NCI-H1092 treated with DMSO at 0.1 percent for 48 hours (cell line): ENCODE measurements at places on chromosomes 3 and 15.

- no peak for DNase-seq
Measured at GRCh38 chr3:106431721-106432120, 562.9 kb upstream of the CBLB start.

DNA sequence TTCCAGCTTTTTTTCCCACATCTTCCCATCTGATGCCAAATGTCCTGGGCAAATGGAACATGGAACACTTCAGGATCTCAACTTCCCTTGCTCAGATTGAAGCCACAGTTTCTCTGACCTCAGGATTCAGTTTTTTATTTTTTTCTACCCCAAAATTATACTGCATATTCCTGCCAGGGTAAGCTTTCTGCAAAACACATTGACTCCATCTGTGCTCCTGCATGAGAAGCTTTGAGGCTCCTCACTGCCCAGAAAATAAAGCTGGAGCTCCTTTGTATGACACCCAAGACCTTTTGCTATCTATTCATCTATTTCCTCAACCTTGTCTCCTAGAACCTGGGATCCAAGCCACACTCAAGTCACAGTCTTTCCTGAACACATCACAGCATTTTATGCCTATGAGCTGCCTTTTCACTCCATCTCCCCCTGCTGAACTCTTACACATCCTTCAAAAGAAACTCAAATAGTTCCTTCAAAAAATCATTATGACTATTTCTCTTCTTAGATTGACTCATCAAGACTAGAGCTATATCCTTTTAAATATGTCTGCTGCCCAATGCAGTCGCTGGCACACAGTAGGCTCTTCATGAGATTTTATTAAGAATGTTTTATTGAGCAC, 57.4 kb upstream of the PSMD6 start:
- no peak for DNase-seq

- DNase-seq = no peak
Measured at GRCh38 chr3:128330214-128330842, 136.4 kb downstream of the DNAJB8 start.

DNA sequence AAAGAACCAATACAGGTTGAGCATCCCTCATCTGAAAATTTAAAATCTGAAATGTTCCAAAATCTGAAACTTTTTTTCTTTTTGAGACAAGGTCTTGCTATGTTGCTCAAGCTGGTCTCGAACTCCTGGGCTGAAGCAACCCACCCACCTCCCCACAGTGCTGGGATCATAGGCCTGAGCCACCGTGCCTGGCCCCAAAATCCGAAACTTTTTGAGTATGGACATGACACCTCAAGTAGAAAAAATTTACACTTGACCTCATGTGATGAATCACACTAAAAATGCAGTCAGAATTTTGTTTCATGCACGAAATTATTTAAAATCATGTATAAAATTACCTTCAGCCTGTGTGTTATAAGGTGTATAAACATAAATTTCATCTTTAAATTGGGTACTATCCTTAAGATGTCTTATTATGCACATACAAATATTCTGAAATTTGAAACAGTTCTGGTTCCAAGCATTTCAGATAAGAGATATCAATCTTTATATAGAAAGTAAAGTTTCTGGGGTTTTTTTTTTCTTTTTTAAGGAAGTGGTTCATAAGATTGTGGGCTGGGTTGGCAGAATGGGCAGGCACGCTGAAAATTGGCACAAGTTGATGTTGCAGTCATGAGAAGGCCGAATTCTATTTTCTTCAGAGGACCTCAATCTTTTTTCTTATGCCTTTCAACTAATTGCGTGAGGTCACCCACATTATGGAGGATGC, 72.5 kb downstream of the SPRED1 start:
- DNase-seq = no peak
